ENCODE measurements at places on chromosomes 2 and 18.

DNA sequence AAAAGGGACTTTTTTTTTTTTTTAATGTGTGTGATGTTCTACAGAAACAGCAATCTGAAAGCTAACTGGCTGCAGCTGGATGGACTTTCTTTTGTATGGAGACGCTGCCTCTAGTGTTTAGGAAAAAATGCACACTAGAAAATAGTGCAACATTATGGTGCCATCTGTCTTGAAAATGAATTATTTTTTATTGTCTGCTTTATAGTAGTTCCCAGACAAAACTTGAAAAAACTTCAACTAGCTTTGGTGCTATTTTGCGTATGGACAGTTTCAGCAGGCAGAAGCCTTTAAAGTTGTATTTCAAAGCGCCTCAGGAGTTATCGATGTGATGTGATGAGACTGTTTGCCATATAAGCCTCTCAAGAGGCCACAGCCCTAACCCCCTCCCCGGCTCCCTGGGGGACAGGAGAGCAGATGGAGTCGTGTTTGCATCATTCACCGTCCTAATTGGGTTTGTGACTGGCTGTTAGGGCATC, 86.9 kb downstream of the LTBP1 start:
- no peak for DNase-seq

DNA sequence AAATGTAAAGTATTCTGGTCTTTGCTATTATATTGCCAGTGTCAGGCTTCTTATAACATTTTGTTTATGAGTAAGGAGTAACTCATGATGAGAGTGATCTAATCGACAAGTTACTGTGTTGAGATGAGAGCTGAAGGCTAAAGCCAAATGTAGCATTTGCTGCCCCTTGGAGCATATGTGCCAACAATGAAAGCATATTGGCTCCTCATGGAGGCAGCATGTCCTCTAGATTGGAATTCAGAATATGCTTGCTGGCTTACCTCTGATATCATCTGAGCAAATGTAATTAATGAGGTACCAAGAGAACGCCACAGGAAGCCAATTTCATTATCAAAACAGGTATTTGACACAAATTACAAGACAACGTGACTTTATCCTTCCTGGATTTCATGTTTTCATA, 781.1 kb upstream of the FSHR start:
- DNase-seq: no peak

- no peak for DNase-seq
Measured at GRCh38 chr2:42874949-42875801, 82.8 kb upstream of the HAAO start.

- DNase-seq: no peak
Measured at GRCh38 chr2:56449449-56449860, 265.7 kb downstream of the CCDC85A start.

- no peak for DNase-seq
Measured at GRCh38 chr2:64466478-64467085, 12.6 kb downstream of the LGALSL start.

GRCh38 chr18:40066368-40066767, 1888.7 kb upstream of the PIK3C3 start:
- no peak for DNase-seq

GRCh38 chr2:231383416-231384108, 11.9 kb upstream of the B3GNT7 start:
- no peak for DNase-seq

DNA sequence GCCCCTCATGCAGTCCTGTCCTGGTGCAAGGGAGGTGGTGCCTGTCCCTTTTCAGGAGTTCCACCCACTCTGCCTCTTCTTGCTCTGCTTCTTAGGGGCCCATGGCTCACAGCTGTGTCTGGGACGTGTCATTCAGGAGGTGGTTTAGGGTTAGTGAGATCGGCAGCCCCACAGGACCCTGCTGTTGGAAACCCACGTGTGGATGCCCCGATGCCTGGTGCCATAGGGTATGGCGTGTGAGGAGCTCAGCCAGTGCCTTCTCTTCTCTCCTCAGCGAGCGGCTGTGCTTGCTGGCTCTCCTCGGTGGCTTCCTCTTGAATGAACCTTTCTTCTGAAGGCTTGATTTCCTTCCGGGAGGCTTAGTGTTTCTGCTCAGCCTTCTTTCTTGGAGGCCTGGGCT, 55.2 kb downstream of the LDLRAD4 start:
- peak; percentile 77 for DNase-seq

- no peak for DNase-seq
Measured at GRCh38 chr18:22623513-22623912, 205.8 kb upstream of the CTAGE1 start.

GRCh38 chr2:216880509-216881184, 20.8 kb upstream of the TNP1 start:
- DNase-seq: no peak

DNA sequence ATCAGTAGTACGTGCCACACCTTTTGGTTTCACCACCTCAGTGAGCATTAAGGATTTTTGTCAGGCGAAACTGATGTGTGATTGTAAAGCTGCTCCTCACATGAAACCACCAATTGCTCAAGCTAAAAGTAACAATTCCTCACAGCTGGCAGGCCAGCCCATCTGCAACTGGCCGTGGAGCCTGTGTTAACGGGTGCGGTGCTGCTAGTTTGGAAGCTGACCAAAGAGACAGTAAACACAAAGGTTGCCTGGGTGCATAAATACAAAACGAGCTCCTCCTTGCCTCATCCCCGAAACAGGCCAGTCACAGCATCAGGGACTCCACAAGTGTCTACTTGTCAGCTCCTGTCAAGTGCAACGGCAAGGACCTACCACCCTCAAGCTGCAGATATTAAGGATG, 32.0 kb downstream of the LGALSL start:
- no peak for DNase-seq

DNA sequence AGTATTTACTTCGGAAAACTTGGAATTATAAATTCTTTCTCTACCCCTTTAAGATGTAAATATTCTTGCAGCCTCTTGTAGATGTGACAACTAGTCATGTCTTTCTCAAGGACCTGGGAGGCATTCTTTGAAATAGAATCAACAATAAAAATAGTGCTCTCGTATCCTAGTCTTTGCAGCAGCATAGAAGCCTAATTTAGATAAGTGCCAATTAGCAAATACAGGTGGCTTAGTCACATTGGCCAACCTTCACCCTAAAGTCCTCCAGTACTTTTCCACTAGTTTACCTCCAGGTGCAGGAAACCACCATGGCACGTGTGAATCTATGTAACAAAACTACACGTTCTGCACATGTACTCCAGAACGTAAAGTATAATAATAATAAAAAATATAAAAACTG, 3.5 kb upstream of the ZSWIM2 start:
- no peak for DNase-seq

DNA sequence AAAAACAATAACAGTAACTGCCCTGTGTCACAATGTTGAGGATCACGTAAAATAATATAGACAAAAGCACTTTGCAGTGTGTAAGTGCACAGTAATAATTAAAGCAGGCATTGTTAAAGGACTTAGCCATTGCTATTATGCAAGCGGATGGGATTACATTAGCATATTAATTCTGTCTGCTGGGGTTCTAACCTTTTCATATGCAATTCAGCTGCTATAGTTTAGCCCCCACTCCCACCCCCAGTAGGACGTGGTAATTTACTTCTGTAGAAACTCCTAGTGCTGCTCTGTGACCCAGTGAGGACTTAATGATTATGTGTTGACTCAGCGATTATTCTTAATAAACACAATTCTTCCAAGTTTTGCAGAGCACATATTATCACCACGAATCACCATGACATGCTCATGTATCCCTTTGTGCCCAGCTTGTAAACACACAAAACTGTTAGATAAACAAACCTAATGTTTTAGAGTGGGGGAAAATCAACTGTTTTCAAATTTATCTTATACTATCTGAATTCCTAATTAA, 5.1 kb upstream of the ADAM23 start:
- no peak for DNase-seq

DNA sequence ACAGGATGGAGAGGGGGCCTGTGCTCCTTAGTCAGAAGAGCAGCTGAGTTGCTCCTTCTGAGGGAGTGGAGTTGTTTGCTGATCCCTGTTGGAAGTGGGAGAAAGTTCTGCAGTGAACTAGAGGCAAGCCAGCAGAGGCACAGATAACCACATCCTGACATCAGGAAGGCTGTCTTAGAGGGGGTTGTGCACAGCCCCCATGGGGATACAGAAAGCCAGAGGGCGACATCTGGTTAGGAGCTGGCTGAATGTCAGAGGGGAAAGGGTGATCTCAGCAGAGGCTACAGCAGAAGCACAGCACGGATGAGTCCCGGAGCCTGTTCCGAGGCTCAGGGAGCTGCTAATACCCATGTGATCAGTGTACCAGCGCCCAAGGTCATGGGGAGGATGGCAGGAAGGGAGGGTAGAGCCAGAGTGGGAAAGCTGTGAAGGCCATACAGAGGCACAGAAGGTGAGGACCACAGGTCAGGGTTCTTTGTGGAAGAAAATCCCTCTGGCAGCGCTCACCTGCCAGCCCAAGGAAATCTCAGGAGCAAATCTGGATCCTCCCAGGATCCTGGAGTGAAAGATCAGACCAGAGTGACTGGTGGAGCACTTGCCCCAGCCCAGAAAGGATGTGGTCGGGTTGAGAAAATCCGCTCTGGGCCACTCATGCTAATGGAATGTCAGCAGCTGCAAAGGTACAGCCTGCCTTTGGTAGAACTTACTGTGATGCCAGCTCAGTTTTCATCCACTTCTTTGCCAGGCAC, 111.8 kb downstream of the STPG4 start:
- DNase-seq: no peak

- DNase-seq: no peak
Measured at GRCh38 chr2:177692042-177692782, 299.6 kb downstream of the AGPS start.

DNA sequence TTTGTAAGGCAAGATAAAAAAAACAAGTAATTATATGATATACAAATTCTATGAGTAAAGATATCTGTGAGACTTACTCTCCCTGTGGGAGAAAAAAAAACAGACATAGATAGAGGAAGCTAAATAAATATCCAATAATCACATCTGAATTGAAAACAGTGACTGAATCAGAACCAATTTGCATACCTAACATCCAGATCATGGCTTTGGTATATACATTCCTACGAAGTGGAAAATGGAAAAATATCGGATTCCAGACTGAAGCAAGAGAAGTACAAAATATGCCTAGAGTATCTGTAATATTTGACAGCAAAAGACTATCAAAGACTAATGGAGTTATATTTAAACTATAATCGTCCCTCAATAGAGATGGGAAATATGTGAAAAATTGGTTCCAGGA, 1108.1 kb upstream of the CHAC2 start:
- DNase-seq: no peak

GRCh38 chr18:23484561-23485182, 18.6 kb upstream of the RMC1 start:
- peak; percentile 34 for DNase-seq

GRCh38 chr2:11938196-11938595, 191.8 kb downstream of the LPIN1 start:
- DNase-seq: no peak

- DNase-seq: no peak
Measured at GRCh38 chr2:79219383-79219988, 59.9 kb upstream of the REG3A start.

DNA sequence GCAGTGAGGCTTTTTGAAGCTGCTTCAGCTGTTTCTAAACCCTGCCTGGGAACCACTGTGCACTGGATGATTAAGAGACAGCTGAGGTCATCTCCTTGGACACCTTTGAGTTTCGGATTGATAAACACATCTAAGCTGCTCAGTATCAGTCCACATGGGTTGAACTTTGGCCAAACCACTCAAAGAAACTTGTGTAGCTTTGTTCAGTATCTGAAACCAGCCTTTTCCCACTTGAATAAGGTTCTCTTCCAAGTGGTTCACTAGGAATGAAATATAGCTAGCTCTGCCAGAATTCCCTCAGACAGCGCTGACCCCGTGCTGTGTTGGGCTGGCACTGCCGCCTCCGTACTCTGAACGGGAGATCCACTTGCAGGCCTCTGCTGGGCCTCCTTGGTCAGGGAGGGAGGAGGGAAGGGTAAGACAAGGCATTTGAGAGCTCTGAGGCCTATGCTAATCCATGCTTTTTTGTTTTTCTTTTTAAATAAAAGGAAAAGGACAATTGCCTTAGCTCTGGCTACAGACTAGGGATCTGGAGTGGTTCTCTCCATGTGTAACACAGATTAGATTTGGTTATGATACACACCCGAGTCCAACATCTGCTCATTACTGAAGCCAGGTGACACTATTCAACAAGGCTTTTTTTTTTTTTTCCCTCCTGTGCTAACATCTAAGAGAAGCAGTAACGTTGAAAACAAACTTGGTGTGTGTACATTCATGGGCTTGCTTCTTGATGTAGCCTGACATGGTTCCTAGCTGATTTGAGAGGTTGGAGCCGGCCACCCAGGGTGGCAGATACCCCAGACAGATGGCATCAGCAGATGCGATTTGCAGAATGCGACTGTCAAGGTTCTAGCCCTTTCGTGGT, 67.7 kb downstream of the NCK2 start:
- no peak for DNase-seq

DNA sequence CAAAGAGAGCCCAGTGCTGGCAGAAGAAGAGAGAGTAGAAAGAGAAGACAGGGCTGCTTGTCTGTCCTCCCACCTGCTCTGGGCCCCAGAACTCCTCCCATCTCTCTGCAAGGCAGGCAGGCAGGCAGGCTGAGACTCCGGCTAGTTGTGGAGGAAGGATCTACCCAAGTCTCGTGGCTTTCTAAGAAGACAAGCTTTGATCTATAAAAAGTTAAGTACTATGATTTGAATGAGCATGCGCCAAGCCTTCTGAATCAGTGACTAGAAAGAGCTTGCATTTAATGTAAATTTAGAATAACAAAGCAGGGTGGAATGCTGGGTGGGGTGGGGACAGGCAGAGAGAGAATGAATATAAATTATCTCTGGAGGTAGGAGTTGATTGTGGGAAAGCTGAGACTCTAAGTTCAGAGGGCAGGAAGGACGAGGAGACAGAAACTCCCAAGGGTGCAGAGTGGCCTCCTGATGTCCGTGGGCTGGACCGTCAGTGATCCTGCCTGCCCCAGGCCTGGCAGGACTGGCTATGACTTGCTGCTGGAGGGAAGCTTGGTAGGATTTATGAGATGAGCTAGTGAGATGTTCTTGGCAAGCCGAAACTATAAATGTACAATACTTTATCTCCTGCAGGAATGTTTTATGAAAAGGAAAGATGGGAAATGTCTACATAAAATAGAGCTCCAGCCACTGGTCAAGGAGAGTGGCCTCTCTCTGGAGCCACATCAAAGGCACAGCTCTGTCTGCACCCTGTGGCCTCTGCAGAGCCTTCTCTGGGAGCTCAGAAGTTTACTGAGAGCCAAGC, 447.5 kb downstream of the TNS1 start:
- no peak for DNase-seq

- DNase-seq: no peak
Measured at GRCh38 chr2:58788402-58788801, 547.3 kb upstream of the FANCL start.

Measured in osteocyte (in vitro differentiated cells).